Activated CD8-positive, alpha-beta T cell treated with anti-CD3 and anti-CD28 coated beads for 36 hours (primary cell): ENCODE measurements at places on chromosomes 6 and 20. TPM values are rescaled to one million over a fixed set of nuclear protein-coding genes. Genes with fewer than 3 reads are reported as not detected.
A peak's percentile ranks its signal among the peaks of the same experiment; 100 is the strongest.

GRCh38 chr20:19348582-19348981, 136.1 kb downstream of the SLC24A3 start:
- H3K4me1 ChIP-seq: no peaks in the 10 kb centered on the region
- no peak for DNase-seq
- no peaks in the 10 kb centered on the region for H3K36me3 ChIP-seq
- H3K4me3 ChIP-seq: no peak overlapping the region
- no peak overlapping the region for H3K27ac ChIP-seq
- H3K27me3 ChIP-seq: peaks cover under 1% of the 10 kb centered on the region

DNA sequence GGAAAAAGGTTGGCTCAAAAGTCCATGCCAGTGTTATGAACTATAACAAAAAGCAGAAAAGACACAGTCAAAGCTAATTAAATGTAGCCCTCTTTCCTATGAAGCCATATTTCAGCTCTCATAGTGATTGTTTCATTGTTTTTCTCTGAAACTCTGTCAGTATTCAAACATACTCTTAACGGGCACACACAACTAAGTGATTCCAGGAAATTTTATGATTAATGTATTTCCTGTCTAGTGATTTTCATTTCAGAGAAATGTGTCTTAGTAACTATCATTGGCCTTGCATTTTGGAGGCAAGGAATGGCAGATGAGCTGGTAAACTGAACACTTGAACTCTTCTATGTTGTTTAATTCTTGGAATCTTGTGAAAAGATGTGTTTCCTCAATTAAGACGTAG, 68.0 kb downstream of the CLVS2 start:
- H3K27me3 ChIP-seq: no peaks in the 10 kb centered on the region
- H3K27ac ChIP-seq: no peak overlapping the region
- no peak overlapping the region for H3K4me3 ChIP-seq
- DNase-seq: no peak
- no peaks in the 10 kb centered on the region for H3K36me3 ChIP-seq

GRCh38 chr6:56840467-56841380, 114.2 kb upstream of the BEND6 start:
- DNase-seq: no peak
- H3K36me3 ChIP-seq: no peaks in the 10 kb centered on the region
- no peak overlapping the region for H3K4me3 ChIP-seq
- H3K27ac ChIP-seq: no peak overlapping the region

- H3K4me3 ChIP-seq: no peak overlapping the region
- no peaks in the 10 kb centered on the region for H3K36me3 ChIP-seq
- H3K27ac ChIP-seq: no peak overlapping the region
- no peaks in the 10 kb centered on the region for H3K27me3 ChIP-seq
Measured at GRCh38 chr6:25748049-25748448, 6.5 kb upstream of the SLC17A4 start.

- H3K4me1 ChIP-seq: peaks cover 25% of the 10 kb centered on the region
- H3K4me3 ChIP-seq: no peak overlapping the region
- DNase-seq: no peak
- H3K27ac ChIP-seq: no peak overlapping the region
- H3K27me3 ChIP-seq: peaks cover 9% of the 10 kb centered on the region
Measured at GRCh38 chr6:818196-818595, 125.3 kb upstream of the EXOC2 start.

GRCh38 chr6:157585274-157586087, 204.5 kb downstream of the ZDHHC14 start:
- DNase-seq: no peak
- no peak overlapping the region for H3K27ac ChIP-seq
- H3K27me3 ChIP-seq: peaks cover 2% of the 10 kb centered on the region
- peaks cover 7% of the 10 kb centered on the region for H3K36me3 ChIP-seq

GRCh38 chr20:32190616-32191415, 16.7 kb downstream of the PLAGL2 start:
- peak overlapping the region; percentile 80 for H3K27ac ChIP-seq

DNA sequence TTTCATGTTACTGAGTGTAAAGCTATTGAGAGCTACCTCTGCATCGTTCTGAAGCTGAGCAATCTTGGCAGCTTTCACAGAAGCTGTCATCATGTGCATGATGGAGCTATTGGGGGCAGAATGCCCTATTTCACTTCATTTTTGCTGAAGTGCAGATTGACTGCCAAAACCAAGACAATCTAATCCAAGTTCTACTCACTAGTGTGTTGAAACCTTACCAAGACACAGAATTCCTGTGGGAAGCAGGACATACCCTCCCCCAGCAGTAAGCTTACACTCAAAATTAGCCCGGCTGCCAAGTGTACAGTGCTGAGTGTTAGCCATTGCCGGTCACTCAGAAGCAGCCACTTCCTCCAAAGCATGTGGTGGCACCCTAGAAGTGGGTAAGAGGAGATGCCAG, 177.3 kb upstream of the TENT5A start:
- DNase-seq: no peak
- H3K36me3 ChIP-seq: no peaks in the 10 kb centered on the region
- no peaks in the 10 kb centered on the region for H3K4me1 ChIP-seq
- H3K27me3 ChIP-seq: no peaks in the 10 kb centered on the region
- no peak overlapping the region for H3K4me3 ChIP-seq
- H3K27ac ChIP-seq: no peak overlapping the region

- H3K4me1 ChIP-seq: no peaks in the 10 kb centered on the region
- no peak overlapping the region for H3K4me3 ChIP-seq
- peaks cover 4% of the 10 kb centered on the region for H3K27me3 ChIP-seq
Measured at GRCh38 chr6:113649276-113649675, 207.9 kb upstream of the MARCKS start.

- H3K27ac ChIP-seq: no peak overlapping the region
- H3K4me1 ChIP-seq: no peaks in the 10 kb centered on the region
- H3K4me3 ChIP-seq: no peak overlapping the region
- H3K27me3 ChIP-seq: peaks cover 1% of the 10 kb centered on the region
- no peak for DNase-seq
- no peaks in the 10 kb centered on the region for H3K36me3 ChIP-seq
Measured at GRCh38 chr6:39295611-39296011, 18.6 kb downstream of the KCNK17 start.

DNA sequence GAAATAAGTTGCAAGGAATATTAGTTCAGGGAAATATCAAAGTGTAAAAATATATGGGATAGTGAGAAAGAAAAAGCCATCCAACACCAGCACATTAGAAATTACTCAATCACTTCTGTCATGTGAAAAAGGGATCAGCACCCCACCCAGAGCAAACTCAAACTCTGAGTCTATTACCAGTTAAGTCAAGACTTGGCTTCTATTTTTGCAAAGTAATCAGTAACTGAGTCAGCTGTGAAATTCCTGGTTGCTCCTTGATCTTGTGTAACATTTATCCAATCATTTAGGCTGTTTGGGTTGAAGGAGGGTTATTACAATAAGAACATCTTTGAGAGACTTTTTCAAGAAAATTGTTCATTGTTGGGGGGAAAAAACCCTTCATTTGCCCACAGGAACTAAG, 51.2 kb downstream of the SLC22A23 start:
- H3K36me3 ChIP-seq: no peaks in the 10 kb centered on the region
- no peak overlapping the region for H3K27ac ChIP-seq
- DNase-seq: no peak

DNA sequence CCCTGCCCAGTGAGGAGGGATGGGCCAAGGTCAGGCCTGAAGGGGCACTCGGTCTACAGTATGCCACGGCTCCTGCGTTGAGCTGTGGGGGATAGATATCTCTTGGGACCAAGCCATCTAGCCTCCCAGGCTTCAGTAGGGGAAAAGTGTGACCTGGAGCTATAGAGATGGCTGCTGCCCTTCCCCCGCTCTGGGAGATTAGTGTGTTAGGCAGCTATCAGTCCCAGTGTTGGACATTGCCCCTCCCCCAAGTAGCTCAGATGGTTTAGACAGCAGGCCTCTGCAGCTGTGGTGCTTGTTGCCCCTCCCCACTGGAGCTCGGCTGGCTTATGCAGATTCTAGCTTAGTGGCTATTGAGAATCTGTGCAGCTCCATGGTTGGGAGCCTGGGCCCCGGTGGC, 56.8 kb downstream of the KHDRBS2 start:
- H3K4me3 ChIP-seq: no peak overlapping the region
- H3K36me3 ChIP-seq: no peaks in the 10 kb centered on the region
- H3K27me3 ChIP-seq: no peaks in the 10 kb centered on the region
- no peaks in the 10 kb centered on the region for H3K4me1 ChIP-seq
- no peak overlapping the region for H3K27ac ChIP-seq

GRCh38 chr6:22848121-22848520, 278.8 kb downstream of the HDGFL1 start:
- H3K4me1 ChIP-seq: no peaks in the 10 kb centered on the region
- H3K4me3 ChIP-seq: no peak overlapping the region

DNA sequence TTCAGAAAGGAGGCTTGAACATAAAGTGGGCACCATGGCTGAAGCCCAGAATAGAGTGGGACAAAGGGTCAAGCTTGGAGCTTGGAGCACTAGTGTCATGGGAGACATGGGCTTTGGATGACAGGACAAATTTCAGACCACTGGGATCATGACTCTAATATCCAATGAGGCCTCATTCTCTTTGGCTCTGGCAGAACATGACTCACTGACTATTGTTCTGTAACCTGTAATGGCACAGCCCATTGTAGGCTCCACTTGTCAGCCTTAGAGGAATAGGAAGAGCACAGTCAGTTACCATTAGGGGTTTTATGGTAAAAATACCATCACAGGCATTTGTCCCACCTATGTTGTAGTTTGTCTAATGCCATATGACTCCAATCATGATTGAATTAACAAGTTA, 34.0 kb upstream of the MMS22L start:
- H3K36me3 ChIP-seq: no peaks in the 10 kb centered on the region
- no peak overlapping the region for H3K4me3 ChIP-seq
- no peaks in the 10 kb centered on the region for H3K4me1 ChIP-seq
- DNase-seq: no peak

Gene EGFL8
- total RNA-seq: 14.0 TPM

Gene GUCA1A
- total RNA-seq: 0.20 TPM

Gene SLC52A3
- total RNA-seq: not detected

Gene CTCFL
- total RNA-seq: not detected

Gene SDHAF4
- 17.9 TPM for total RNA-seq

Gene ZKSCAN3
- 3.0 TPM for total RNA-seq
